ENCODE measurements at places on chromosomes 16 and 17.

GRCh38 chr16:71428883-71429282 lies 13.0 kb downstream of the TLE7 start:
- DNase-seq: no peak

- DNase-seq: no peak
Observed at GRCh38 chr16:17538927-17539326, 68.2 kb upstream of the XYLT1 start.

DNA sequence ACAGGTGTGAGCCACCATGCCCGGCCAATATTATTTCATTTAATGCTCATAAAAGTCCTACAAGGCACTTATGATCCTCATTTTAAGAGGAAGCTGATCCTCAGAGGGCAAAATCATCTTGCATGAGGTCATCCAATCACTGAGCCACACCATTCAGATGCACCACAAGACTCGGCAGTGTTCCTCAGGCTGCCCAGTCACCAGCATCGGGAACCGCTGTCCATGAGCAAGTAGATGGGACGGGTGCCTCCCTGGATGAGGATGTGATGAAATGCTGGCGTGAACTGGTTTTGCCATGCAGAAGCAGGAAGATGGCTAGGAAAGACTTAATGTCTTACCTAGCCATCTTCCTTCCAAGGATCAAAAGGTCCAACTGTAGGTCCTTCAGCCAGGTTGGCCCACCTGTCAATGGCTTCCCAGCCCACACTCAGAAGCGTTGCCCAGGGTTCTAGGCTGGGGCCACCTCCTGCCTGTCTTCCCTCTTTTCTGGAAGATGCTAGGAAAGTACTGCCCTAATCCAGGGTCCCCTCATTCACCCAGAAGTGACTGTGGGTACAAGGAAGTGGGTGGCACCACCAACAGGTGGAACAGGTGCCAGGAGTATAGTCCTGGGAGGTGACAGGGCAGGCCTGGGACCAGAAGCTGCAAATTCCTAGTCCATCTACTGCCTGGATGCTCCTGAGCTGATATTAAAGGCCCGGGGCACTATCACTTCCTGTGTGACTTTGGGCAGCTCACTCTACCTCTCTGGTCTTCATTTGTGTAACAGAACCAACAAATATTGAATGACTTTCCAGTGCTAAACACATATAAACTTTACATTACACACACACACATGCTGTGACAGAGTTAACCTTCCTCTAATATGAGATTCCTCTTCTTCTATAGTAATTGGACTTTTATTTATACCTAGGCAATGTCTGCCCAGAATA lies 32.2 kb upstream of the CRYBA1 start:
- DNase-seq: no peak

DNA sequence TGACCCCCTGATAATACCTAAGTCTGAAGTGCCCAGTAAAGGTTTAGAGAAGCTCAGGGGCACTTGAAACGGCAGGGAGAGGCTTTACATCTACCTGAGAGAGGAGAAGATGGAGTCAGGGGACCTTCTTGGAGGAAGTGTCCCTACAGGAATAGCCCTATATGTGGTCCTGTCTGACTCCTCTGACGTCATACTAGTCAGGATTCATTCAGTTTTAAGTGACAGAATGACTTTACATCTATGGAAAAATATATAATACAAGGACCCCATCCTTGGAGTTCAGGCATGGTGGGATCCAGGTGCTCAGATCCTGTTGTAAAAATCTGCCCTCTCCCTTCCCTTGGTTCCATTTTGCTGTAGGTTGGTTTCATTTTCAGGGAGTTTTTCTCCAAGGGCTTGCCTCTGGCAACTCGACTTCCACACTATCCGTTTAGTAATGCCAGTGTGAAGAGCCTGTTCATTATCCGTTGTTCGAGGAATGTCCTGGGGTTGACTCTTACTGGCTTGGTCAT lies 205.6 kb downstream of the IRF8 start:
- no peak for DNase-seq

DNA sequence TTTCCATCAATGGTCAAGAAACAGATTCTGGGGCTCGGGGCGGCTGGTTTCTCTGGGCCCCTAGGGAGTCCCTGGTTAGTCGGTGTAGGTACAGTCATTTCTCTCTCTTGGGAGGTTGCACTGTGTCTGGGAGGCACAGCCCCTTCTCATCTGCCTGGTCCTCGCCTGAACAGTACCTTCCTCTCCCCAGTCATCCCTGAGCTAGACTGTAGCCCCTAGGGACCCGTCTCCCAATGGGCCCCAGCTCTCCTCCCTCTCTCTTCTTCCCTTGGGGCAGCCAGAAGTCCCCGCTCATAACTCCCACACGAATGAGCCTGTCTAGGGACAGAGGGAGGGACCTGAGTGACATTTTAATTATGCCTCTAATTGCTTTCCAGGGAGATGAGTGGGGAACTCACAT lies 20.2 kb upstream of the CPSF4L start:
- DNase-seq: no peak

DNA sequence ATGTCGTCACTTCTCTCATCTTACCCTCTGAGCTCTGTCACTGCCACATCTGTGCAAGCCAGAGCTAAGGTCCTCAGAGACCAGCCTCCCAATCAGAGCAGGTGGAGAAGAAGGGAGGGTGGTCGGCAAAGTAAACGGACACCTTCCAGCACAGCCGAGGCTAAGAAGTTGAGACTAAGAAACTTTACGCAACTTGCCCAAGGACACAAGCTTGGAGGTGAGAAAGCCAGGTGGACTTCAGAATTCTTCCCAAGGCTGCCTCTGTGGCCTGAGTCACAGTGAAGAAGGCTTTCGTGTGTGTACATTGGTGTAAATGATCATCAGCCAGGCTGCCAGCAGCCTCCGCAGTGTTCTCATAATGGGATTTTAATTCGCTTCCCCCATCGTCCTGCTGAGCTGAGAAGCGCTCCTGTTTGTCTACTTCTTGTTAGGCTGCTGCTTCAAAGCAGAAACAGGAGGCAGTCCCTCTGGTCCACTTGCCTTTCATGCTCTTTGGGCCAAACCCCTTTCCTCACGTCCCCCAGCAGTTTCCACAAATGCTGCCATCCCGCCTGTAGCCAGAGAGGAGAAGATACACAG lies 125.0 kb upstream of the RPL38 start:
- DNase-seq: no peak

DNA sequence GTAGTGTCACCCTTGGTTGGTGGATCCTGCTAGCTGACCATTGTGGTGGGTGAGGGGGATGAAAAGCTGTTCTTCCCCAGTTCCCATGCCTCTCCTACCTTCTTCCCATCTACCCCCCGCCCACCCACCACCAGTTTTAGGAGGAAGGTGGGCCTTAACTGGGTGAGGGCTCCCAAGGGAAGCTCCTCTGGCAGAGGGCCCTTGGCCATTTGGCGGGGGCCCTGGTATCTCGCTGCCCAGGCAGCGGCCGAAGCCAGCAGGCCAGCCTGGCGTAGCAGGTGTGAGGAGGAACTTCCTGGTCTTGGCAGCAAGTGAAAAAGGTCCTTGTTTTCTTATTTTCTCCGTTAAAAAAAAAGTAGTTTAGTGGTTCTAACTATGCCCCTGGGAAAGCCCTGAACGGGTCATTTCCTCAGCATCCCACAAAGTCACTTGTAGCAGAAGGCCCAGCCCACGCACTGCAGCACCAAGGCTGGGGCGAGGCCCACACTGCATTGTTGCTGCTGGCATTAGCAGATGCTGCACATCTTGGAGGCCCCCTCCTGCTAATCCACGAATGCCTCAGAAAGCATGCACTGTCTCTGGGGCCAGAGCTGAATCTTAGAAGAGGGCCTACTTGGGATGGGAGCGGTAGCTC lies 72.5 kb downstream of the MPRIP start:
- no peak for DNase-seq

DNA sequence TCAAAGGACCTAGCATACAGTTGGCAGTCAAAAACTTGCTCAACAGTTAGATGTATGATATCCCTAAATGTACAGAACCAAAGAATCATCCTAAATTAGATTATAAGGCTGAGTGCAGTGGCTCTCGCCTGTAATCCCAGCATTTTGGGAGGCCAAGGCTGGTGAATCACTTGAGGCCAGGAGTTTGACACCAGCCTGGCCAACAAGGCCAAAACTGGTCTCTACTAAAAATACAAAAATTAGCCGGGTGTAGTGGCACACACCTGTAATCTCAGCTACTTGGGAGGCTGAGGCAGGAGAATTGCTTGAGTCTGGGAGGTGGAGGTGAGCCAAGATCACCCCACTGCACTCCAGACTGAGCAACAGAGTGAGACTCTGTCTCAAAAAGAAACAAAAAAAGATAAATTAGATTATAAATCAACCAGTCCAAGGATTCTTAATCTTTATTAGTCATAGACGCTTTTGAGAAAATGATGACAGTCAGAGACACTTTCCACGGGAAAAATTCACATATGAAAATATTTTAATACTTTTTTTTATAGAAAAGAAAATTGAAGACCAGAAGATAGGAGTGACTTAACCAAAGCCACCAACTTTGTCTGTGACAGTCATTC lies 77.6 kb downstream of the MMD start:
- DNase-seq: no peak

- no peak for DNase-seq
Observed at GRCh38 chr16:72722552-72722951, 325.4 kb downstream of the ZFHX3 start.

- DNase-seq: no peak
Observed at GRCh38 chr16:5108505-5109158, 11.0 kb upstream of the EEF2KMT start.

GRCh38 chr17:74816905-74817620 lies 40.9 kb upstream of the NAT9 start:
- no peak for DNase-seq

- no peak for DNase-seq
Observed at GRCh38 chr17:52383493-52384100, 225.1 kb upstream of the CA10 start.

DNA sequence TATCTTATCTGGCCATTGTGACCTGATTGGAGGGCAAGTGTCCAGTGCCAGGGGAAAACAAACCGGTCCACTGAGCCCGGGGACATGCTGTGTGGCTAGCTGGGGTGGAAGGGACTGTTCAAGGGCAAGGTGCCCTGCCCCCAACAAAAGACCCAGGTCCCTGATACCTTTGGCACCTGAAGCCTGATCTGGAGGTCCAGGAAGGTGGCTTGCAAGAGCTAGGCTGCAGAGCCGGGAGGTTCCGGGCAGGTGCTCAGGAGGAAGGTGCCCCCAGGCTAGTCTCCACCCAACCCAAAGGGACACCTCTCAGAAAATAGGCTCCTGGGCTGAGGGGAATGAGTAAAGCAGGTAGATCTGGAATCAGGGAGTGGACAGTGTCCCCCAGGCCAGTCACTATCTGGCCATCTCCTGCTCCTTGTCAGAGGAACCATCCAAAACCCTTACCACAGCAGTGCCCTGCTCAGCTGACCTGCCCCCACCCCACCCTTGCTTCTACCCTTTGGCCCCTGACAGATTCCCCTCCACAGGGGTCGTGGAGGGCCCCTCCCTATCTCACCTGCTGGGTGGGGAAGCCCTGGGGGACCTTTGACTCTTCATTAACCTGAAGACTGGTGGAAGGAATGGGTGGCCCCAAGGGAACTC lies 6.2 kb downstream of the NAT9 start:
- no peak for DNase-seq

- no peak for DNase-seq
Observed at GRCh38 chr16:78102865-78103264, 3.4 kb downstream of the WWOX start.

DNA sequence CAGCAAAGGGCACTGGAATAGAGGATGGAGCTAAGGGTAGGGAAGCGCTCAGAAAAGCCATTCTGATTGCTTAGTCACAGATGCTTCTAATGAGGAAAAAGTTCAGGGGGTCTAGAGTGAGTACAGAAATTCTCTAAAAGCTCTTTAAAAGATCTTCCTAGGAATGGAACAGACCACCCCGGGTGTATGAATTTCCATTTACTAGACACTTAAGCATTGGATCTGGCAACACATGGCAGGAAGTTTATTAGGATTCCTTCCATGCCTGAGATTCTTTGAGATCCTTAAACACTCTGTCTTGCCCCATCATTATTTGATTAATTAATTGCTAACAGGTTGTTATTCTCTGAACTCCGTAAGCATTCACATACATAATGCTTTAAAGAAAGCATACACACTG lies 8.5 kb downstream of the KRTAP9-7 start:
- no peak for DNase-seq

DNA sequence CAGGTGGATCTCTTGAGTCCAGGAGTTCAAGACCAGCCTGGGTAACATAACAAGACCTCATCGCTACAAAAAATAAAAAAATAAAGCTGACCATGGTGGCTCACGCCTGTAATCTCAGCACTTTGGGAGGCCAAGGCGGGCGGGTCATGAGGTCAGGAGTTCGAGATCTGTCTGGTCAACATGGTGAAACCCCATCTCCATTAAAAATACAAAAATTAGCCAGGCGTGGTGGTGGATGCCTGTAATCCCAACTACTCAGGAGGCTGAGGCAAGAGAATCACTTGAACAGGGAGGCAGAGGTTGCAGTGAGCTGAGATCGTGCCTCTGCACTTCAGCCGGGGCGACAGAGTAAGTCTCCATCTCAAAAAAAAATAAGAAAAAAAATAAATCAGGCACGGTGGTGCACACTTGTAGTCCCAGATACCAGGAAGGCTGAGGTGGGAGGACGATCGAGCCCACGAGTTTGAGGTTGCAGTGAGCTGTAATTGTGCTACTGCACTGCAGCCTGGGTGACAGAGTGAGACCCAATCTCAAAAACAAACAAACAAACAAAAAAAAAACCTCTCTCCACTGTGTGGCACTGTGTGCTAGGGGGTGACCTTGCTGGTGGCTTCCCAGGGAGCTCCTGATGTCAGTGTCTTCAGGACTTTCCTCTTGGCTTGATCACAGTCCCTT lies 19.8 kb upstream of the MAPK3 start:
- no peak for DNase-seq

GRCh38 chr16:65782611-65783600 lies 583.6 kb upstream of the CDH5 start:
- DNase-seq: no peak

GRCh38 chr17:65228287-65228686 lies 91.1 kb downstream of the RGS9 start:
- no peak for DNase-seq

DNA sequence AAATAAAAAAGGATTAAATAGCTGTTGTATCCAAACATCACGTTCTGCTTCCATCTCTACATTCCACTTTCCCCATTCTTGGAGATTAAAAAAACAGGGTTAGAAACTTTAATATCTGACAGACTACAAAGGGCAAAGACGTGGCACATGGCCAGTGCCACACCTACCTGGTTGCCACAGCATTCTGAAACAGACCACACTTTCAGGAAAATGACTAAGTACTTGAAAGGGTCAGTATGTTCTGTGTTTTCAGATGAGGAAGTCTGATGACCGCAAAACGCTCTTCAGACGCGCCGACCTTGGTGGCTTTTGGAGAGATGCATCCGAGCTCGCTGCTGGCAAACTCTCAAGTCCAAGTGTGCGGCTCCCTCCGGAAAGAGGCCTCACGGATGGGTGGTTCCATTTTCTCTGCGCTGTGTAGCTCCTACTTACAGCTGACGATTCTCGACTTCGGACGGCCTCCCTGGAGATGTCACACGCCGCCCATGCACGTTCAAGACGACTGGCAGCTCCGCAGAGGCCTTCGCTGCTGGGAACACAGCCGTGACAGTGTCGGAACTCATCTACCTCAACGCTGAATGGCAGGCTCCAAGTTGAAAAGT lies 15.5 kb downstream of the MAP1LC3B start:
- no peak for DNase-seq

GRCh38 chr16:66824006-66824405 lies 6.8 kb downstream of the NAE1 start:
- DNase-seq: no peak

- DNase-seq: no peak
Observed at GRCh38 chr16:35574454-35575431, 2115.3 kb downstream of the TP53TG3F start.

Data from thoracic aorta (tissue), 2 donors.